Lower lobe of right lung (tissue), 2 donors: ENCODE measurements at places on chromosomes 5 and 9. TPM values are rescaled to one million over a fixed set of nuclear protein-coding genes. Genes with fewer than 3 reads are reported as not detected.

GRCh38 chr5:751496-751895 lies 33.0 kb downstream of the ZDHHC11B start:
- DNase-seq: no peak

PCDHGA8 gene
- 1.5 TPM for total RNA-seq

DNA sequence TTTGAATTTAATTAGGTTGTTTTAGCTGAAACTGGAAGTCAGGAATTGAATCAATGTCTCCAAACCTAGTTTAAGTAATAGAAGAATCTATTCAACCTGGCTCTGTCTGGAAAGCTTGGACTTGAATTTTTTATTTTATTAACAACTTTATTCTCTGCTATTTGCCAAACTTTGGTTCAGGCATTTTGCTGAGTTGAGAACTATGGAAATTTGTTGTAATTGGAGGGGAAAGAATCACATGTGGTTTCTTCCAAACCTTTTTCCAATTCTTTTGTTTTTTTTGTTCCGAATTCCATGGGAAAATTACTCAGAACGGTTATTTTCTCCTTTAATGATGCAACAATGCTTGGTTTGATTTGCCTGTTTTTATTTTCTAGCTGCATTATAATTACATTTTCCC lies 98.2 kb upstream of the RPS23 start:
- no peak for DNase-seq

PCDHB7 gene
- total RNA-seq: 1.9 TPM

- peak; percentile 44 for DNase-seq
Observed at GRCh38 chr5:124289641-124290311, 456.7 kb downstream of the ZNF608 start.

NUTM2F gene
- not detected for total RNA-seq

C9orf153 gene
- total RNA-seq: 0.95 TPM

- DNase-seq: no peak
Observed at GRCh38 chr5:133928587-133929393, 39.6 kb downstream of the C5orf15 start.

- DNase-seq: no peak
Observed at GRCh38 chr9:4022435-4023067, 277.3 kb downstream of the GLIS3 start.

GRCh38 chr5:14101922-14102321 lies 41.2 kb upstream of the TRIO start:
- no peak for DNase-seq

PIP5K1B gene
- total RNA-seq: 35.9 TPM

GRM6 gene
- total RNA-seq: not detected

PCSK5 gene
- total RNA-seq: 18.1 TPM

DNA sequence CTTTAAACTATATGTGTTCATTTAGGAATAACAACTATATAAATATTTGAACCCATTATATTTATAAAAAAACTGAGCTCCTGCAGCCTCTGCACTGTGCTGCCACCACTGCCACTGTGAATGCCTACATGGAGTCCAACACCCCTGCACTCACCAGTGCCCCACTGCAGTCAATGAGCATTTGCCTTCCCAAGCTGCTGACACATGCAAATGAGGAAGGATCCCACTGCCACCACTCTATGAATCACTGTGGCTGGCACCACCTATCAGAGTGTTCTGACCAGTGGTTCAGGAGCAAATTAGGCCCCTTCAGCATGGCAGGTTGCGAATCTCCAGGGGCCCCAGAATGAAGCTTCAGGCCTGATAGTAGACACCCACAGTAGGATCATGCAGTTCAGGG lies 9.1 kb downstream of the IFNA5 start:
- no peak for DNase-seq

FYB1 gene
- 51.0 TPM for total RNA-seq

GRCh38 chr5:147805030-147805454 lies 22.5 kb upstream of the JAKMIP2 start:
- DNase-seq: peak; percentile 69

- DNase-seq: no peak
Observed at GRCh38 chr9:2610985-2611384, 10.6 kb upstream of the VLDLR start.

DNA sequence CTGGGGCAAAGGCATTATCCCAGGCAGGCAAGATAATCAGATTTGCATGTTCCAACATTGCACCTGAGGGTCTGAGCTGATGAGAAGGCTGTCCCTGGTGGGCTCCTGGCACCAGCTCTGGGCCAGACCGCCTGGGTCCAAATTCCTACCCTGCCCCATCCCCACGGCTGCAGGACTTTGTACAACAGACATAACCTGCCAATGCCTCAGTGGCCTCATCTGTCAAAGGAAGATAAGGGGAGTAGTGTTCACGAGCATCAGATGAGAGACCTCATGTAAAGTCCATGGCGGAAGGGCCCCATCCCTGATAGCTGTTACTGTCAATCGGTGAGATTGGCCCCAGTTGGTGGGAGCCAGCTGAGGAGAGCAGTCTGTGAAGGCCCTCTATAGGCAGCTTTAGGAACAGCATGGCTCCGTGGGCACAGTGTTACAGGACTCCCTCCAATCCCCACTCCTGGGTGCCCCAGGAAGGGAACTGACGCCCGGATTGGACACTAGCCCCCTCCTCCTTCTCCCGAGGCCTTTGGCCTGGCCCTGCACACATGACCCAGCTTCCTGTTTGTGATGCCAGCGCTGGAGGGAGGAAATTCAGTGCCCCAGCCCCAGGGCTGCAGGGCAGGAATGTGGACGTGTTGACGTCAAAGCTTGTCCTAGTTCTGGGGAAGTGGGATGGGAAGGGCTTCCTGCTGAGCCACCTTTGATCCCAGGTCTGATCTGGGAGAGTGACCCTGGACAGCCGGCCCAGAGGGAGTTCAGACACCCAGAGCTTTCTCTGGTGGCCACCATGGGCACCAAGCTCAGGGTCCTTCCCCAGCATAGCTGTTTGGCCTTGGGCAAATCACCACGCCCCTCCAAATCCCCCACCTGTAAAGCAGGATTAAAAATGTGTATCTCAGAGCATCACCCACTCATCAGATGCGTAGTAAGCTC lies 56.2 kb downstream of the DUSP1 start:
- DNase-seq: peak; percentile 91

GRCh38 chr5:21689587-21689986 lies 1163.6 kb downstream of the CDH12 start:
- no peak for DNase-seq

NIPAL4 gene
- not detected for total RNA-seq

- no peak for DNase-seq
Observed at GRCh38 chr9:757246-757881, 84.1 kb upstream of the DMRT1 start.

LRRC19 gene
- 0.27 TPM for total RNA-seq

GRCh38 chr9:131982671-131983239 lies 96.9 kb downstream of the MED27 start:
- DNase-seq: no peak

- DNase-seq: no peak
Observed at GRCh38 chr9:8366161-8366926, 566.8 kb upstream of the DMAC1 start.

- DNase-seq: no peak
Observed at GRCh38 chr9:81002242-81002641, 687.1 kb downstream of the TLE1 start.

DNA sequence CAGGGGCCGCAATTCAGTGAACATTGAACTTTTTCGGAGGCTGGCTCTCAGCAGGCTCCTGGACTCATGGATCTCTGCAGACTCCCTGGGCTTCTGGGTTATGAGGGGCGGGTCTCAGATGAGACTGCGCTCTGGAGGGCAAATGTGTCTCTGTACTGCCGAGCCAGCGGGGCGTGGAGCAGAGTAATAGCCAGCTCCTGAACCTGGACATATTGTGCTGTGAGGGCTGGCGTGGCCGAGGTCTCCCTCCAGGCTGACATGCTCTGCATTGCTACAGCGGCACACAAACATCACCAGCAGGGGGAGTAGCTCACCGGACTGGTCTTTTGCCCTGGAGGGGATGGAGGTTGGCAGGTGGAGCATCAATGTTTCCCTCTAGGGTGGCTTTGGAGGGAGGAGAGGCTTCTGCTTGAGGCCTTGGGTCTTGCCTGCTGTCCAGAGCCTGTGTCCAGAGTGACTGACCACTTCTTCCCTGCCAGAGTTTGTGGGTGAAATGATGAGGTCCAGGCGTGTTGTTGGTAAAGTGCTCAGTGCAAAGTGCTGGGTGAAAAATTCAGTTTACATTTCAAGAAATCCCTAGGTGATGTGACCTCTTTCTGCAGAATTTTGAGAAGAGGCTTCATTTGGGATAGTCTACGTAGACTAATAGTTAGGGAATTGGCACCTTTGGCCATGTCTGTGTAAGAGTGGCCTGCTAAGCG lies 10.9 kb upstream of the GADD45G start:
- peak; percentile 68 for DNase-seq

DNA sequence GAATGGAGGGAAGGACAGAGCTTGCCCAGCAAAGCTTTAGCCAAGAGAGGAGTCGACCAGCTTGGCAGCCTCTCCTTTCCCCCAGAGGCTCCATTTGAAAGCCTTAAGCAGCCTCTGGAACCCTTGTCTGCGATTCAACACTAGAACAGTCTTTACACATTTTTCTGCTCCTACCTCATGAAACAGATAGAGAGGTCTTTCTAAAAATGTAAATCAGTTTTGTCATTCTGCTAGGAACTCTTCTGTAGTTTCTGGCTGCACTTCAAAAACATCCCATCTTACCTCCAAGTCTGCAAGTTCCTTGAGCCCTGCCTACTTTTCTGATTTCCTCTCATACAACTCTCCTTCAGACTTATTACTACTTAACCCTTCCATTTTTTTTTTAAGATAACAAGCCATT lies 70.1 kb downstream of the PDE4D start:
- no peak for DNase-seq

- DNase-seq: no peak
Observed at GRCh38 chr9:4389755-4390154, 89.9 kb upstream of the GLIS3 start.

DNA sequence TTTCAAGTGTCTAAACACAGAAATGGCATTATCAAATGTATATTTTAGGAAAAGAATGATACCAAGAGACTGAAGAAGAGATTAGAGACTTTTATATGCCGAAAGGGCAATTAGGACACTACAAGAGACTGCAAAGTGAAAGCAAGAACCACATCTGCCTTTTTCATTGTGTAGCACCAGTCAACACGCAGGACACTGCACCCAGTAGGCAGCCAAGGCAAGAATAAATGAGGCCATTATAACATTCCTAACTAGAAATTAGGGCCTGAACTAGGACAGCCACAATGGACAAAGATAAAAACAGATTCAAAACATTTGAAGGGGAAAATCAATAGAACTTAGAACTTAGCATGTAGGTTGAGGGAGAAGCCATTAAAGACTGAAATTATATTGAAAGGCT lies 10.8 kb downstream of the CETN3 start:
- DNase-seq: no peak

SHB gene
- 25.3 TPM for total RNA-seq

PCDHA10 gene
- total RNA-seq: 1.5 TPM

OR13D1 gene
- not detected for total RNA-seq
